ENCODE measurements at places on chromosomes 11 and 22.

GRCh38 chr22:41368543-41369423 is 13.0 kb upstream of the TEF start:
- no peak for DNase-seq

- DNase-seq = no peak
Measured at GRCh38 chr11:276219-276618, 2.0 kb upstream of the NLRP6 start.

DNA sequence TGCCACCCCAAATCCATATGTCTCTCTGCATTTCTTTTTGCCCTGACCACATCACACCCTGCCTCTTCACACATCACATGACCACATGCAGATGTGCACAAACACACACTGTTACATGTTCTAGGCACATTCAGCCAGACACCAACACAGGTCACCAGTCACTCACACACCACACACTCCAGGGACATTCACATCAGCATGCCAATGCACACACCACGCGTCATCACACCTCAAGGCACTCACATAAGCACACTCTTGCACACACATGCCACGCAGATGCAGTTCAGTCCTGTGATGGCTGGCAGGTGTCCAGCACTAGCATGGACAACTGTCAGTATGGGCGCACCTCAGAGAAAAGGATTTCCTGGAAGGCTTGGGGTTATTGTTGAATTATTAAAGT is 77.0 kb upstream of the MYOD1 start:
- DNase-seq = no peak

GRCh38 chr22:47089796-47090460 is 327.5 kb downstream of the TBC1D22A start:
- DNase-seq = no peak

GRCh38 chr11:59801160-59801706 is 9.3 kb downstream of the MRPL16 start:
- no peak for DNase-seq

- no peak for DNase-seq
Measured at GRCh38 chr22:20426259-20426615, 11.4 kb downstream of the SCARF2 start.

DNA sequence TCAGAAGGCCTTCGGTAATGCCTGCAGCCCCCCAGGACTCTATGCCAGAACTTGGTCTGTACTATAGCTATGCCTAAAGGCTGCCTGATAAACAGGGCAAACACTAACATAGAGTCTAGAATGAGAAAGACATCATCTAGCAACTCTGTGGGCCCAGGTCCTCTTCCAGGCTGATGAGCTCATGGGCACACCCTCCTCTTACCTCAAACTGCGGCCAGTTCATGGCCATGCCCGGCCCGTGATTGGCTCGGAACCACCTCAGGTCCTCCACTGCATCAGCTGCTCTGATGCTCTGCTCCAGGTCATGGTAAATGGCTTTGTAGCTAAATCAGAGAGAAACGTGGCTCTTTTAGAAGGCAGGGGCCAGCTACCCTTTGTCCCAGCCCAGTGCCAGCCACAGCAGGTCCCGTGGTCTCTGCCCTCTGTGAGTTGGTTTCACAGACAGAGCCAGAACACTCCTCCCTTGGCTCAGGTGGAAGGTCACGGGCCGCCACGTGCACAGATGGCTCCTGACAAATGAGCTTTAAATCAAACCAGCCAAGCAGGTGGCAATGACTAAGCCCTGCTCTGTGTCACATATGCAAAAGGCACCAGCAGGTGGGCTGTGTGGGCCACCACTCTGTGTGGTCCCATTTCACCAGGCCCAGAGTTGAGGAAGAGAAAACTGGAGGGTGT is 25.0 kb upstream of the ARFGAP3 start:
- DNase-seq = no peak

DNA sequence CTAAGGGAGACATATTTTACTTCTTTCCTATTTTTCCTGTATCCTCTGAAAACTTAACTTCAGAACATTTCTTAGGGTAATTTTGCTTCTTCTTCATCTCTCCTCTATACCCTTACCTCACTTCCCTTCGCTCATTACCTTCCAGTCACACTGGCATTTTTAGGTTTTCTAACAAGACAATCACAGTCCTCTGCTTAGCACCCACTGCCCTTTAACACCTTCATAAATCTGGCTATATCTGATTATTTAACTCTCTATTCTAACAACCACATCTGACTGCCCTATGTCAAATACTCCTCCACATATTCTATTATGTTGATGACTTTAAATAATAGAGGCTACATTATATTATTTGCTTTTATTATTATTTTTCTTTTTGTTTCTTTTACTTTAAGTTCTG is 1058.0 kb upstream of the CNTN5 start:
- no peak for DNase-seq

DNA sequence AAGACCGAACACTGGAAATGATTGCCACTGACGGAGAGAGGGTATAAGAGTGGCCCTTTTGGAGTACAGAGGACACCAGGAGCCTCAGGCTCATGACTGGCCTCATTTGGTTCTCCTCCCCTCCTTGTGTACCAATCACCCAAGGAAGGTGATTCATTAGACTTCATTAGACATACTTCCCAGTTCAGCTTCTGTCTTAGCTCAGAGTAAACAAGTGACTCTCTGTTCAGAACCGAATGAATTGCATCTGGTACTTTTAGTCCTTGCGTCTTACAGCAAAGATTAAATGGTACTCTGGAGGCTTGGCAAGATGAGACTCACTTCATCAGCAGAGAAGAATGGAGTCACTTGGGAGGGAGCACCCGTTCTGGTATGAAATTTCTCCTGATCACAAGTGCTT is 75.2 kb downstream of the ZNRF3 start:
- DNase-seq = no peak

DNA sequence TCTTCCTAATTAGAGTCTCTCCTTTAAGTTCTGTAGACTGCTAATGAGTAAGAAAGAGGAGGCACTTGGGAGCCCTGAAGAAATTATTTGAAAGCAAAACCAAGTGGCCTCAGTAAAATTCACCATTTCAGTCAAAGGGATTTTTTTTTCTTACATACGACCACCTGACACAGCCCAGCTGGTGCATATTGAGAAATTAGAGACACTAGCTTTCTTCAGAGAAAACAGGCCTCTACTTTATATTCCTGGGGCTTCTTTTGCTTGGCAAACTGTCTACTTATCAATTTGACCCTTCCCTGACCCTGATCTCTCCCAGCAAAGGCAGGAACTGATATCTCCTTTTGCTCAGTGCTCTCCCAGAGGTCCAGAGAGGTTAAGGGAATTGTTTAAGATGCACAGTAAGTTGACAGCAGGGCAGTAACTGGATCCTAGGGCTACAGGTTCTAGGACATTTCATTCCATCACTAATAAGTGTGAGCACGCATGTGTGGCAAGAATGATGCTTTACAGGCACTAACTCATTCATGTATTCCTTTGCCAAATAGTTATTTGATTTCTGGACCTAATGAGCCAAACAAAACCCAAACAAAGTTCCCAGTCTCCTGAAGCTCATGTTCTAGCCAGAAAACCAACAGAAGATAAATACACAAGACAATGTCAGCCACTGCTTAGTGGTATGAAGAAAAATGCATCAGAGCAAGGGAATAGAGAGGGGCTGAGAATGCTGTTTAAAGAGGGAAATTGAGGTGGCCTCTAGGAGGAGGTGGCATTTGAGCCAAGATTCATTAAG is 467.6 kb downstream of the SOX6 start:
- no peak for DNase-seq

DNA sequence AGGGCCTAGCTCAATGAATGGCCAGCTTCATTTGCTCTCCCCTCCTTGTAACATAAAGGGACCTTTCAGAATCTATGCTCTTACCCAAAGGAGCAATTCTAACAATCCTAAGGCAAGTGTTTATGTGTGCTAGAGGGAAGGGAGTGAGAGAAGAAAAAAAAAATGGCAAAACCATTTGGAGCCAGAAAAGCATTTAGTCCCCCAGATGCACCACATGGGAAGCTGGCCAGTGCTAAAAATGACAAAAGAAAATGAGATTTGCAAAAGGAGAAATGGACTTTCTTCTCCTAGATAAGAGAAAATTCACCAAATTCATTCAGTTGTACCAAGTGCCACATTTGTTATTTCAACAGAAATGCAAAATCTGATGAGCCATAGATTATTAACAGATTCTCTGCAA is 52.8 kb downstream of the SERGEF start:
- no peak for DNase-seq

- no peak for DNase-seq
Measured at GRCh38 chr22:29901354-29901753, 18.4 kb downstream of the MTMR3 start.

GRCh38 chr11:126350836-126351235 is 4.7 kb upstream of the ST3GAL4 start:
- no peak for DNase-seq

- no peak for DNase-seq
Measured at GRCh38 chr11:2688381-2689231, 11.2 kb downstream of the KCNQ1OT1 start.

DNA sequence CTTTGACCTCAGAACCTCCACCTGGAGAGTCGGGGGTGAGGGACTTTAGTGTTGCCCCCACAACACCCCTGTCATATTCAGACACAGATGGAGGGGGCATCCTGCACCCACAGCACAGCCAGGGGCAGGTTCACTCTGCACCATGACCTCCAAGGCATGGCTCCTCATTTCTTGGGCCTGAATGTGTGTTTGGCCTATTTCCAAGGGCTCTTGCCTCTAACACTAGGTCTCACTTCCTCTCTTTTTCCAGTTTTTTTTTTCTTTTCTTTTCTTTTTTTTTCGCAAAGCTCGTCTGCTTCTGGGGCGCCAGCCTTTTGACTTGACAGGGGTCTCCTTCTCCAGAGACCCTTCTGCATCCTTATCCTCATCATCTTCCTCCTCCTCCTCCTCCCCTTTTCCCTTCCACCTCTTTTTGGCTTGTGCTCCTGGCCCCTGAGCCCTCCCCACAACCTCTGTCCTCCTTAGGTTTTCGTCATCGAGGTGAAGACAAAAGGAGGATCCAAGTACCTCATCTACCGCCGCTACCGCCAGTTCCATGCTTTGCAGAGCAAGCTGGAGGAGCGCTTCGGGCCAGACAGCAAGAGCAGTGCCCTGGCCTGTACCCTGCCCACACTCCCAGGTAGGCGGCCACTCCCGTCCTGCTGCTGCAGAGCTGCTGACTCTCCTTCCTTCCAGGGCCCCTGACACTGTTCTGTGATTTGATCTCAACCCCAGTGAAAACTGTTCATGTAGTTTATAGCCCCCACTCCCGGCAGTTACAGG is 3.8 kb downstream of the NCF4 start:
- no peak for DNase-seq

- DNase-seq = no peak
Measured at GRCh38 chr11:73003088-73003487, 139.0 kb downstream of the FCHSD2 start.

DNA sequence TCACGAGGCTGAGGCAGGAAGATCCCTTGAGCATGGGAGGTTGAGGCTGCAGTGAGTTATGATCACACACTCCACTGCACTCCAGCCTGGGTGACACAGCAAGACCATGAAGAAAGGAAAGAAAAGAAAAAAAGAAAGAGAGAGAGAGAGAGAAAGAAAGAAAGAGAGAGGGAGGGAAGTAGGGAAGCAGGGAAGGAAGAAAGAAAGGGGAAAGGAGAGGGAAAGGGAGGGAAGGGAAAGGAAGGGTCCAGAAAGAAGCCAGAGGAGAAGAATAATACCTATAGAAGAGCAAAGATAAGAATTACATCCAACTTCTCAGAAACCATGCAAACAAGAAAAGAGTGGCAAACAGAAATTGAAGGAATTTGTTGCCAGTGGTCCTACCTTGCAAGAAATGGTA is 17.2 kb upstream of the ZFTA start:
- DNase-seq = no peak

- no peak for DNase-seq
Measured at GRCh38 chr11:14774721-14775120, 117.3 kb downstream of the CYP2R1 start.

DNA sequence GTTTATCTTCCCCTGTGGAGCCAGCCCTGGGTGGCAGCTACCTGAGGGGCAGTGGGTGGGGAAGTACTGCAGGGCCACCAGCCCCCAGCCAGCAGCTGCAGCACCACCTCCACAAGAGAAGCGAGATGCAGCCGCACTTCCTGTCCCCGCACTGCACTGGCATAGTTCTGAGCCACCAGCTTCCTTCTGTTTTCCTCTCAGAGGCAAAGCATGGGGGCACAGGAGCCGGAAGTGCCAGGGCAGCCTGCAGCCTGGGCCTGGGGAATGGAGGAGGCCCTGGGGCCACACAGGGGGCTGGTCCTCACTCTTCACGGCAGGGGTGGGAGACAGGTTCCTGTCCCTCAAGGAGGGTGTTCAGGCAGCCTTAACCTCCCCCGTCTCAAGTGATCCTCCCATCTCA is 11.9 kb upstream of the SH3BP1 start:
- DNase-seq = no peak

GRCh38 chr11:126419801-126420697 is 64.6 kb downstream of the ST3GAL4 start:
- DNase-seq = no peak

DNA sequence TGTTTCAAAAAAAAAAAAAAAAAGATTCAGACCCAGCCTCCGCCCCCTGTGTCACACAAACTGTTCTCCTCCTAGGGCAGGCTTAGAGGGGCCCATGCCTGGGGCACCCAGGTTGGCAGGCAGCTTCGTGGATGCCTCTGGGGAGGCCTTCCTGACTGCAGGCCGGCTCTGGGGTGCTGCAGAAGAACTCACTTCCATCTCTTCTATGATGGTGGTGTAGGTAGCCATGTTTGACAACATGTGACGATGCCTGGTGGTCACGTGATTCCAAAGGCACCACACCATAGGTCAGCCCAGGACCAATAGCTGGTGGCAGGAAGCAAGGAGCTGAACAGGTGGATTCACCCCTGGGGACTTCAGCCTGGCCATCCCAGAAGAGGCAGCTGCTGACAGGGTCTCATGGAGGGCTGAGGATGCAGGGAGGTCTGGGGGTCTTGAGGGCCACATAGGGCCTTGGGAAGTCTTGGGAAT is 24.1 kb upstream of the CELSR1 start:
- DNase-seq = no peak

GRCh38 chr11:22859756-22860155 is 518 bp downstream of the CCDC179 start:
- no peak for DNase-seq

GRCh38 chr22:39381930-39382329 is 17.6 kb upstream of the TAB1 start:
- no peak for DNase-seq

- no peak for DNase-seq
Measured at GRCh38 chr22:49155770-49156580, 671.7 kb downstream of the BRD1 start.

- no peak for DNase-seq
Measured at GRCh38 chr11:60197442-60197841, 14.6 kb upstream of the MS4A6A start.

- no peak for DNase-seq
Measured at GRCh38 chr11:117232911-117233409, 489 bp downstream of the RNF214 start.

DNA sequence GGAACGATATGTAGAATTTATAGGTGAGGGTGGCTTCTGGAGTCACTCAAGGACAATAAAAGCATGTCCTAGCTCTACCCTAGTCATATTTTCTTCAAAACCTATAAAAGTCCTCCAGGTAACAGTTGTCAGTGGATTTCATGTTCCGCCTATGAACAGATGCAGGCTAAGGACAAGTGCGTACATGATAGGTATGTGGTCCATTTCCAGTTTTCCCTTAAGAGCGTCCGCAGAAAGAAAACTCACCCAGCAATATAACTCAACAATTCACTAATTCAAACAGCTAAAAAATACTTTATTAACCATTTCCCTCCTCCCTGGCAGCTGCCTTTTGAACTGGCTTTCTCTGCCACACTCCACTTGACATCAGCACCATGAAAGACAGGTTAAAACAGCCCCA is 50.2 kb upstream of the CCDC34 start:
- no peak for DNase-seq

Measured in stimulated activated CD8-positive, alpha-beta memory T cell treated with anti-CD3 and anti-CD28 coated beads, Interleukin-15, amount 100 ng/mL, for 4 hours (primary cell).